ENCODE measurements at places on chromosomes 6 and 20. TPM values are rescaled to one million over a fixed set of nuclear protein-coding genes. Genes with fewer than 3 reads are reported as not detected.

GRCh38 chr20:48069596-48069995 lies 284.3 kb upstream of the SULF2 start:
- DNase-seq: no peak

DNA sequence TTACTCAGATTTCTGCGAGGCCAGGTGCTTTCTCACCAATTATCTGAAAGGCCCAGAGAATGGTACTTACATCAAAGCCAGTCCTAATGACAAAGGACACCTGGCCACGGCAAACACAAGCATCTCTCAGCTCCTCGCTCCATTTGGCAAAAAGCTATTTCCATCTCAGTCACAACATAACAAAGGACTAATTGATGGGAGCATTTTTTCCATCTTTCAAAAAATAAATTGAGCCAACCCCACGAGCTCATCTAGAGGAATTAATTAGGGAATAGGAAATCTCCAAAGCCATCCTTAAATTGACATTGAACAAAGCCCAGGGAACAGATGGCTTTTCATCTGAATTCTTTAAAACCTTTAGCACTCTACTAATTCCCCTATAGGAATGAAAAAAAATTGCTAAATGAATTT lies 236.7 kb downstream of the HAO1 start:
- no peak for DNase-seq

DNA sequence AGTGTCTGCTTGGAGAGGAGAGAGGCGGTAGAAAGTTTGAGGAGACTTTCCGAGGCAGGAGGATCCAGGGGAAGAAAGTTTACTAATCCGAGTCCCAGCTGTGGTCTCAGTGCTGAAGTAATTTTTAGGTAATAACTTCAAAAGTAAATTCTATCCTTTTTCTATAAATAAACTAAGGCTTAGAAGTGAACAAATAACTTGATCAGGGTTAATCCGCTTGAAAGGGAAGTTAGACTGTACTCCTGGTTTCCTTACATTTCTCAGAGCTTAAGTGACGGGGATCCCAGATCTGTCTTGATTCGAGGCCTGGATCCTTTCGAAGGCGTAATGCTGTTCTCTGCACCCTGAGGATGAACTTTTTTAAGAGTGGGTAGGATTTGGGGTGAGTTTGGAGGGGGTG lies 2.6 kb downstream of the STK35 start:
- DNase-seq: no peak

DNA sequence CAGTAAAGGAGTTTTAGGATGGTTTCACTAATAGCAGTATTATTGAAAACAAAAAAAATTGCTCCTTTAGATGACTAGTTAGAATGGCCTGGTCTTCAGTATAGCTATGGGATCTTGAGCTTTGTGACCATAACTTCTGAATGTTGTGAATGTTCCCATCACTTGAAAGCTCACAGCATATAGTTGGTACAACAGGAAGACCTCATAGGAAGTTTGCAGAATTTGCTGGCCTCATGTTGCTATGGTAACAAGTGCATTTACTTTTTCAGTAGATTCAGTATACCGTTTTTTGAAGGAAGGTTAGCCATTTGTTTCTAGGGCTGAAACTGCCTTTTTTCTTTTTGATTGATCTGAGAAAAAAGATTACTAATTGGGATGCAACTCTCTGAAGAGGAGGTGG lies 8.3 kb downstream of the PHF3 start:
- no peak for DNase-seq

The MRPL14 gene
- polyA plus RNA-seq: 54.9 TPM

The STX11 gene
- 0.81 TPM for polyA plus RNA-seq
